NCI-H2081 (cell line): ENCODE measurements at places on chromosomes 6 and 20.

DNA sequence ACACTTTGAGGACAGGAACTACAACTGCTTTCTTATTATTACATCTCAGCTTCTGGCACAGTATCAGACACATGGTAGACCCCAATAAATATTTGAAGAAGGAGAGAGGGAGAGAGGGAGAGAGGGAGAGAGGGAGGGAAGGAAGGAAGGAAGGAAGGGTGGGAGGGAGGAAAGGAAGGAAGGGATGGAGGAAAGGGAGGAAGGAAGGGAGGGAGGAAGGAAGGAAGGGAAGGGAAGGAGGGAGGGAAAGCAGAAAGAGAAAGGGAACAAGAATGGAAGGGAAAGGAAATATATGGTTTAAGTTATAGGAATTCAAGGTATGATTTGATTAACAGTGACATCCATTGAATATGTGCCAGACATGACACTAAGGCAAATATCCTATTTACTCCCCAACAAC is 402.1 kb downstream of the KIF16B start:
- DNase-seq = no peak

GRCh38 chr6:48613231-48613949 is 502.4 kb upstream of the PTCHD4 start:
- no peak for DNase-seq

- DNase-seq = no peak
These were observed 95.9 kb downstream of the TAF4 start for GRCh38 chr20:61969806-61970205.

DNA sequence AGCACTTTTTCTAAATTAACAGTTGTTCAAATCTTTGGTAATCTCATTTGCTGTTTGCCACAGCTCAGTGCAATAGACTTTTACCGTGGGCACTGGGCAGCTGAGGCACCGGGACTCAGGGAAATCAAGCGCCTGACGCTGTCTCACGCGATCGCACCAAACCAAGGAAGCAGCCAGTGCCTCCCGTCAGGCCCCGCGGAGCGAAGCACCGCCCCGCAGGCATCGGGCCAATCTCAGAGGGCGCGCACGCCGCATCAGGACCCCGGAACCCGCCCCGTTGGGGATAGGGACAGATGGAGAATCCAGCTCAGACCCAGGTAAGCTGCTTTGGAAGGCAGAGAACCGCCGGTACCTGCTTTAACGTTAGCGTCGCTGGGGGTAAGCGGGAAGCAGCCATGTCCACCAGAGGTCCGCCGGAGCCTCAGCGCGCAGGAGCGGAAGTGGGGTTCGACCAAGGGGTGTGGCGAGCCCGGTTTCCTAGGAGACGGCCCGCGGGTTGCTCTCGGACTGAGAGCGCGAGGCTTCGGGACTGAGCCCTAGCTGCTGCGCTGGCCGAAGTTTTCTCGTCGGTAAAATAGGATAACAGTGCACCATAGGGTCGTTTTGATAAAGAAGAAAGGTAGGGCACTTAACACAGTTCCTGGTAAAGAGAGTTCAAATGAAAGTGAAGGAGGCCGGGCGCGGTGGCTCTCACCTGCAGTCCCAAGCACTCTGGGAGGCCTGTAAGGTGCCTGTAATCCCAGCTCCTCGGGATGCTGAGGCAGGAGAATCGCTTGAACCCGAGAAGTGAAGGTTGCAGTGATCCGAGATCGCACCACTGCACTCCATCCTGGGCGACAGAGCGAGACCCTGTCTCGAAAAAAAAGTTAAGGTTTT is at the start of gene LYRM2:
Gene LYRM2, minus strand, starts transcription at position 428 of the 876 bp plus-strand sequence. Its CDS starts 31 bp downstream, at position 397.
- peak; percentile 91 for DNase-seq

GRCh38 chr20:58524814-58525213 is 9.6 kb upstream of the APCDD1L start:
- DNase-seq = no peak

GRCh38 chr6:129646642-129647041 is 63.3 kb downstream of the ARHGAP18 start:
- DNase-seq = no peak

GRCh38 chr20:32158351-32158750 is 48.8 kb downstream of the TM9SF4 start:
- no peak for DNase-seq

GRCh38 chr6:121549736-121550135 is 114.3 kb downstream of the GJA1 start:
- no peak for DNase-seq

DNA sequence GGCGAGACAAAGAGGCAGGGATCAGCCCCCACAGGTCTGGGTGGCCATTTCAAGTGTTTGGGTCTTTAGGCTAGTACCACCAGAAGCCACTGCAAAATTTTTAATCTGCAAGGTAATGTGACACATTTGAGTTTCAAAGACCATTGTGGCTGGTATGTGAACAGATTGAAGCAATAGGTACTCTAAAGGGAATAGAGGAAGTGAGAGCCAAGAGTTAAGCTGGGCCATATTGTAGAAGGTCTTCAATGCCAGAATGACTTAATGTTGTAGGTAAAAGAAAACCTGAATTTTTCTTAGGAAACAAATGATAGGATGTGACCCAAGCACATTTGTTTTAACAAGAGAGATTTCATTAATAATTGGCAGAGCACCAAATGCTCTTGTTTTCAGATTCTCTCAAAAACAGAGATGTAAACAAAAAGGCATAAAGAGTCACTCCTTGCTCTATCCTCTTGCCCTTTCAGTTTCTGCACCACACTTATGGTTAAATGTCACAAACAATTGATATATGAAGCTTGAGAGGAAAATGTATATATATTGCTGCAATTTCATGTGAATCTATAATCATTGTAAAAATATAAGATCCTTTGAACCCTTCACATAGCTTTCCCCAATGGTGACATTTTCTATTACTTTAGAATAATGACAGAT is 307.1 kb upstream of the PLN start:
- DNase-seq = no peak

GRCh38 chr20:33328157-33329137 is 45.4 kb downstream of the BPIFB1 start:
- no peak for DNase-seq

- DNase-seq = peak; percentile 34
These were observed 104.1 kb upstream of the TRAF3IP2 start for GRCh38 chr6:111709615-111710398.

GRCh38 chr20:22525069-22525820 is 59.1 kb downstream of the FOXA2 start:
- DNase-seq = no peak

DNA sequence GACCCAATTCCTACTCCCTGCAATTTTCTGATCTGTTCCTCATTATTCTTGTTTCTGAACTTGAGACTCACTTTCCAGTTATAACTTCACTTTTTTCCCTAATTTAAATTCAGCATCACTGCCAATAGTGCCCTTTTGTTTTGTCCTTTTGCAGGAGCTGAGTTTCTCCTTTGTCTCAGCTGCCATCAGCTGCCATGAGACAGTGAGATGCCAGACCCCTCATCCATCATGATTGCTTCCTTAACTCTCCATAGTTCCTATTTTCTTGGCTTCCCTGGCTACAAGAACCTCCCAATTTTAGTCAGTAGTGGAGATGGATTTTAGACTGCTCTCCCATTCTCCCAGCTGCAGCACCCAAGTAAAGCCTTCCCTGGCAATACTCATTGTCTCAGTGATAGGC is 518.1 kb downstream of the HDGFL1 start:
- DNase-seq = no peak

DNA sequence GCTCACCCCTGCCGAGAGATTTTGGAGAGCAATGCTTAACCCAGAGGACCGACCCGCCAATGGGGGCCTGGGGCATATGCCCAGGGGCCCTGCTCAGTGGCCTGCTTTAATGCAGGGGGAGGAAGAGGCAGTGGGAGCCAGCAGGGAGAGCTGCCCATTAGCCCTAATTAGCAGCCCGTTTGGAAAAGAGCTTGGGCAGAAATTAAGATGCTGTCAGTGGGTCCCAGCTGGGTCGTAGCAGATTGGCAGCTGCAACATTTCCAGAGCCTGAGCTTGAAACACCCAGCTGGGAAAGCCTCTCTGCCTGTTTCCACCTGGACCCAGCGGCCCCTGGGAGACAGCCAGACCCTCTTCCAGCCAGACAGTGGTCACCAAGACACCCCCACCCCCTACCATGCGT is 39.5 kb downstream of the CD40 start:
- no peak for DNase-seq

GRCh38 chr6:81696524-81696923 is 56.0 kb downstream of the TENT5A start:
- DNase-seq = peak; percentile 28

DNA sequence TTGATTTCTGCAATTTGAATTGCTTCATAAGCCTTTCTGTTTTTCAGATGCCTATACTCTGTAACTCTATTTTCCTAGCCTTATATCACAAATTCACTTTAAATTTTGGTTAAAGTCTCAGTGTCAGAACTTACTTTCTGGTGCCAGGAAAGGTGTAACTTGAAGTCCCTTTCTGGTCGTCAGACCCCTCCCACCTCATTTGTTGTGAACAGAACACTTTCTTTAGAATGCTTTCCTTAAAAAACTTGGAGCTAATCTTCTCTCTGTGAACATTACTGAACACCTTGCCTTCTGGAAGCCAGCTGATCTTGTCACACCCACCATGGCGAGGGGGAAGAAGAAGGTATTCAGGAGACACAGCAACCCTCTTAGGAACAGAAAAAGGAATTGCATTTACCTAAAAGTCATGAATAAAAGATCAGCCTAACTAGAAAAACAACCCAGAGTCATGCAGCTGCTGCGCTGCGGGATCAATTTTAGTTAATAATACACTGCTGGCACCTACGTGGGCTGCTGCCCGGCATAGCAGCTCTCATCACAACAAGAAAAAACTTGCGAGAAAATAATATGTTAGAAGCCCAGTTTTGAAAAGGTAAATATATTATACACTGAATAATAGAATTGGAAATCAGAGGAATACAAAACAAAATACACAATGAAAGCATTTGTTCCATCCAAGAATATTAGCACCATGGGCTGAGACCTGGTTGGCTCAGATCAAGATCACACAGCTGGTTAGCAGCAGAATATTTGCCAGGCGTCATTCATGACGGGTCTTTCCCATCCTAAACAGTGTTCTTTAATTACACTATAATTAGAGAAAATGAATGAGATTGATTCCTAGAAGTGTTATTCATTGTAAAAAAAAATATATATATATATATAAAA is 5.8 kb upstream of the FAM217A start:
- peak; percentile 98 for DNase-seq

- DNase-seq = peak; percentile 75
These were observed 71.2 kb downstream of the ABHD12 start for GRCh38 chr20:25319241-25320034.

- DNase-seq = no peak
These were observed 134.9 kb downstream of the TMEM200A start for GRCh38 chr6:130500693-130501092.

GRCh38 chr6:95786802-95787201 is 209.5 kb downstream of the MANEA start:
- DNase-seq = no peak

DNA sequence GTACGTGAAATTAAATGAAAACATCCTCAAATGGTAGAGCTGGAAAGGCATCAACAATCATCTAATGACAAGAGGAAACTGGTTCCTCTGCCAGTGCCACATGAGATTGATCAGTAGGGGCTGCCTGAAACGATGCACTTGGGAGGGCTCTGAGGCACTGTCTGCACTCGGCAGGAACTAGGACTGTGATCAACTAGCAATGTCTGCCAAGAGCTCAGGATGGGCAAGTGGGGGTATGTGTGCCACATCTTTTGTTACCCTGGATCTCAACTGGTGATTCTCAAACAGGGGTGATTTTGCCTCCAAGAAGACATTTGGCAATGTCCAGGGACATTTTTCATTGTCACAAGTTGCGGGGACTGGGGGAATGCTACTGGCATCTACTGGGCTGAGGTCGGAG is 1.9 kb downstream of the BPIFB6 start:
- no peak for DNase-seq

DNA sequence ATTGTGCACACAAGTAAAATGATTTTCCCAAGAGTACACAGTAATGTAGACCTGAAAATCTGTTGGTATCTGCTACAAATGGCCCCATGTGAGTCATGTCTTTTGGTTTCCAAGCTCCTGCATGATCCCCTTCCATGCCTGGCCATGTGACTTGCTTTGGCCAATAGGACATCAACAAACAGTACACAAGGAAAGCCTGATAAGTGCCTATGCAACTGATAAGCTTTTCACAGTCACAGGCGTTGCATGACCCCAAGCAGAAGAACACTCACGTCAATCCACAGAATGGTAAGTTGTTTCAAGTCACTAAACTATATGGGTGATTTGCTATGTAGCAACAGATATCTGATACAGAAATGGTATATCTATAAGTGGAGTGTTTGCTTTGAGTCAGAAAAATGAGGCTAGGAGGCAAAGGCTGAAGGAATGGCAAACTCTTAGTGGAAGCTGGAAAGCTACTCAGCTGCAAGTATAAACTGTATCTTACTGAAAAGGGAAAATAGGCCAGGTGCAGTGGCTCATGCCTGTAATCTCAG is 160.1 kb upstream of the BEND3 start:
- DNase-seq = no peak

- DNase-seq = no peak
These were observed 14.8 kb upstream of the RPL7L1 start for GRCh38 chr6:42864602-42865001.

DNA sequence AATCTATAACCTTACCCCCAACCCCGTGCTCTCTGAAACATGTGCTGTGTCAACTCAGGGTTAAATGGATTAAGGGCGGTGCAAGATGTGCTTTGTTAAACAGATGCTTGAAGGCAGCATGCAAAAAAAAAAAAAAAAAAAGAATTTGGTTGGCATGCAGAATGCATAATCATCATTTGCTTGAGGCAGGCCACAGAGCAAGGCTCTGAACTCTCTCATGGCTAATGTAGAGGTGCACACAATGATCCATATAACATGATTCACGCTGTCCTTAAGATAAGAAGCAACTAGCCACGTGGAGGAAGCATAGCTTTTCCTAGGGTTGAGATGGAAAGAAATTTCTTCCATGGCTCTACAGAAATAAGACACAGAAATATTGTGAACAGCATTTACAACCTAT is 27.6 kb upstream of the RPN2 start:
- no peak for DNase-seq

DNA sequence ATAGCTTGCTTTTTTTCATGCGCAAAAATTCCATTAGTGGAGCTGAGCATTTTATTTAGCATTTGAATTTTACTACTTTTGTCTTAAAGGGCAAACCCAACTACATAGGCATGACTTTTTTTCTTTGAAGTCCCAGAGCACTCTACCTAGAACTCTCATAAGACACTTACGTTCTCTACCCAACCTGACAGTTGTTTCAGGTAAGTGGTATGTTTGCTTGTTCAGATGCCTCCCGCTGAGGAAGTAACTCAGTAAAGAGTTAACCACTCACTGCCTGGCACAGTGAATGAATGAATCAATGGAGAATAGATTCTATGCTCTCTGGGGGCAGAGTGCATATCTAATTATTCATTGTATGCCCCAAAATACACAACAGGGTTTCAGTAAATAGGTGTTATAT is 212.3 kb upstream of the PRDM1 start:
- no peak for DNase-seq
